H1 (cell line): ENCODE measurements at places on chromosomes 12 and 14. TPM values are rescaled to one million over a fixed set of nuclear protein-coding genes. Genes with fewer than 3 reads are reported as not detected.

LPAR5 gene
- total RNA-seq, result 0.22 and 0.23 TPM in 2 replicates

DNA sequence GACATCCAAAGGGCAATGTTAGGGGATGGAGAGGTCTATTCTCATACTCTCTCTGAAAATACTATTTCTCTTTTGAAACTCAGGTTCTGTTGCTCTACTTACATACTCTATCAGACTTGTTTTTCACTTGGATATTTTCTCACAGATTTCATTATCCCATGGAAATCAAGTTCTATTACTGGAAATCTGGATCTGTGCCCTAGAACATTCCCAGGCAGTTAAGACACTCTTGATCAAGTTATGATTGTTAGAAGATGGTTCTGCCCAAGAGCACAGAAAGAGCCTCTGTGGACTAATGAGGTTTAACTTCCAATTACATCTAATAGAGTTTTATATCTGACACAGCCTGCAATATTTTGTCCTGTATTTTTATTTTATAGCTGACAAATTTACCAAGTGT lies 591.0 kb upstream of the ATP2B1 start:
- no peak overlapping the region for H3K27ac ChIP-seq
- H3K36me3 ChIP-seq, result no peaks in the 10 kb centered on the region
- no peak overlapping the region for H3K4me3 ChIP-seq
- H3K4me1 ChIP-seq, result no peaks in the 10 kb centered on the region
- no peaks in the 10 kb centered on the region for H3K27me3 ChIP-seq
- no peak for DNase-seq

DNA sequence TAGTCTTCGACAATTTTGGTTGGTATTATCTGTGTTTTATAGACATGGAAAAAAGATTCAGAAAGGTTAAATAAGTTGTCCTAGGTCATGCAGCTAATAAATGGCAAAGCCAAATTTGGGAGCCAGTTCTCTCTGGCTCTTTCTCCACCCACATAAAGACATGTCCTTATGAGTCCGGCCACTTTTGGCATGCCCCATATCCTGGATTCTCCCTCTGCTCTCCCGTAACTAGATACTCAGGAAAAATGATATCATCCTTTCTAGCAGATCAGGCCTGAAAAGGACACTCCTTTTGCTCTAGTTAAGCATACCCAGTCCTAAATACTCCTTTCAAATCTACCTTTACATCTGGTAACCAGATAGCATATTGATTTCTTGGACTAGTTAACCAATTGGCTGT lies 64.4 kb downstream of the TTLL5 start:
- no peaks in the 10 kb centered on the region for H3K4me1 ChIP-seq
- no peak overlapping the region for H3K27ac ChIP-seq
- DNase-seq, result no peak

GRCh38 chr12:52632656-52633055 lies 14.3 kb upstream of the KRT73 start:
- no peaks in the 10 kb centered on the region for H3K27me3 ChIP-seq
- no peak for DNase-seq
- no peak overlapping the region for H3K4me3 ChIP-seq

DNA sequence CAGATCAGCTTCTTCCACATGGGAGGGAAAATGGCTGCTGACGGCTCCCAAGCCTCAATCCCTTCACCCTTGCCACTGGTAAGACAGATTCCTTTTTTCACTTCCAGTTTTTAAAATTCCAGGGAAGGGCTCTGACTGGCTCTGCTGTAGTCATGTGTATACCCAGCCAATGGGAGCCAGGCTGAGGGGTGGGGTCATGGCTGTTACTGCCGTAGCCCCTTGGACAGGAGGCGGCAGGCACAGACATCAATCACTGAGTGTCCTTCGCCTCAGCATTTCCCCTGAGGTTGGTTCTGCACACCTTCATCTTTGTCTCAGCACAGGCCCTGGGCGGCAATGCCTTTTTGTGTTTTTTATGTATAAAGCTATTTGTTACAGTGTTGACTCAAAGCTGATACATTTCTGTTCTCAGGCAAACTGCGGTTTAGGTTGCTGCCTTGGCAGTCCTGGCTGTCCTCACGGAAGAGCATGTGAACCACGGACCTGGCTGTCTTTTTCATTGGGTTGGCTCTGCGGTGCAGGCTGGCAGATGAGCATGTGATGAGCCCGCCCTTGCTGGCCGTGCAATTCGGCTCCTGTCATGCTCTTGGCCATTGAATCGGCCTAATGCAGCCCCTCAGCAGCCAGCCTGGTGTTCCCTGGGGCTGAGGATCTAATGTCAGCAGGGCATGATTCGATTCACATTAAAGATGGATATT lies 74.3 kb downstream of the PPM1A start:
- no peak overlapping the region for H3K27ac ChIP-seq
- DNase-seq, result no peak
- H3K4me3 ChIP-seq, result no peak overlapping the region
- H3K4me1 ChIP-seq, result peaks cover 3% of the 10 kb centered on the region; the same call in 1 of the 2 replicates
- H3K27me3 ChIP-seq, result peaks cover 5% of the 10 kb centered on the region; the same call in 1 of the 2 replicates

DNA sequence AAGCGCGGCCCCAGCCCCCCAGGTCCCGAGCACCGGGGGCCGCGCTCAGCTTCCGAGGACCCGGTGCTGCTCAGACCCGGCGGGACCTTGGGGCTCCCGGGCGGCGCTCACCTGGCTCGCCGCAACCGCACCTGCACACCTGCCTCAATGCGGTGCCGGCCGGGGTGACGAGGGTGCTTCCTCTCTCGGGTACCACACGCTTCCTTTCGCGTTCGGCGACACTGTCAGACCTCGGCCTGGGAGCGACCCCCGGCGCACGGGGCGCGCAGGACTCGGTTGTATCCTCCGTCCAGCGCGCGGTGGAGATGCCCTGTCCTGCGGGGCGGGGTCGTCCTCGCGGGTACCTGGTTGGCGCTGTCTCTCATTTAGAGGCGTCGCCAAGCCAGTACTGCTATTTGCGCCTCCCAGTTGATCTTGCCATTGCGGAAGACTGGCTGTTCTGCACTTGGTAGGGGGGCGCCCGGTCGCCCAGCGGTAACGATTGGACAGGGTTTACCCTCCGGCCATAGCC lies 718 bp downstream of the PACS2 start:
- peaks cover 13% of the 10 kb centered on the region for H3K4me1 ChIP-seq
- H3K36me3 ChIP-seq, result no peaks in the 10 kb centered on the region
- peak overlapping the region; percentile 76 for H3K4me3 ChIP-seq

PHETA1 gene
- total RNA-seq, result 12.3 and 13.7 TPM in 2 replicates

GRCh38 chr14:33985242-33985641 lies 34.4 kb upstream of the EGLN3 start:
- H3K36me3 ChIP-seq, result no peaks in the 10 kb centered on the region
- no peaks in the 10 kb centered on the region for H3K27me3 ChIP-seq
- H3K4me3 ChIP-seq, result no peak overlapping the region
- no peaks in the 10 kb centered on the region for H3K4me1 ChIP-seq
- H3K27ac ChIP-seq, result no peak overlapping the region
- no peak for DNase-seq

GRCh38 chr14:104011824-104012517 lies 69.6 kb upstream of the RD3L start:
- H3K27me3 ChIP-seq, result no peaks in the 10 kb centered on the region
- no peak overlapping the region for H3K27ac ChIP-seq
- no peaks in the 10 kb centered on the region for H3K4me1 ChIP-seq
- H3K4me3 ChIP-seq, result no peak overlapping the region
- H3K36me3 ChIP-seq, result no peaks in the 10 kb centered on the region
- DNase-seq, result no peak

DDX54 gene
- 112 and 113 TPM in 2 replicates for total RNA-seq

CD163L1 gene
- total RNA-seq, result 0.22 and 0.92 TPM in 2 replicates

GRCh38 chr12:40105515-40106201 lies at the start of gene SLC2A13:
Gene SLC2A13 (minus strand): TSS chr12:40106081. CDS start chr12:40105808, 273 bp downstream.
- peak; percentile 86 for DNase-seq
- H3K27me3 ChIP-seq, result peaks cover 7% of the 10 kb centered on the region
- no peaks in the 10 kb centered on the region for H3K36me3 ChIP-seq
- H3K27ac ChIP-seq, result no peak within 1 kb of the TSS
- H3K4me3 ChIP-seq, result peak within 1 kb of the TSS; percentile 62

DNA sequence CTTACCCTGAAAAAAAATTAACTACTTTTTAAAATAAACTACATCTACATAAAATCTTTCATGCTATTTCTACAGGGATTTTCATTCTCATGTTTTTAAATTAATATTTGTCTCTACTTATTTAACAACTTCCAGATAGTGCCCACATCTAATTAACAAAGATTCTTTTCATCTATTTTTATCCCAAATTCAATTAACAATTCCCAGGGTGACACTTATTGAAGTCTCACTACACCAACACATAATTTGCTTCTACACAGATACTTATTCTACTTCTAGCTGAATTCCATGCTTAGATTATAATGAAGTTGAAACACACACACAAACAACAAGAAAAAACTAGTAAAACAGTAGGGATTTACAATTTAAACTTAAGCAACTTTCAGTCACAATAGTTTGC lies 336.6 kb downstream of the ACSS3 start:
- no peaks in the 10 kb centered on the region for H3K36me3 ChIP-seq
- no peak overlapping the region for H3K4me3 ChIP-seq
- H3K27me3 ChIP-seq, result no peaks in the 10 kb centered on the region
- DNase-seq, result no peak
- H3K4me1 ChIP-seq, result no peaks in the 10 kb centered on the region
- no peak overlapping the region for H3K27ac ChIP-seq

SINHCAF gene
- 536 and 576 TPM in 2 replicates for total RNA-seq

AICDA gene
- not detected in 2 replicates for total RNA-seq

- DNase-seq, result peak; percentile 29
- peaks cover 19% of the 10 kb centered on the region for H3K27me3 ChIP-seq
Measured at GRCh38 chr12:81759190-81760051, at the start of gene PPFIA2. Gene PPFIA2 (minus strand): TSS chr12:81759350.

GRCh38 chr12:122726080-122726558 lies 4.5 kb downstream of the HCAR1 start:
- no peaks in the 10 kb centered on the region; the same call in 1 of the 2 replicates for H3K27me3 ChIP-seq
- H3K4me3 ChIP-seq, result no peak overlapping the region
- no peak overlapping the region for H3K27ac ChIP-seq
- H3K4me1 ChIP-seq, result no peaks in the 10 kb centered on the region; the same call in 1 of the 2 replicates
- H3K36me3 ChIP-seq, result no peaks in the 10 kb centered on the region

KRT8 gene
- 283 and 290 TPM in 2 replicates for total RNA-seq

FOXN4 gene
- total RNA-seq, result 0.26 and 0.57 TPM in 2 replicates

- no peaks in the 10 kb centered on the region for H3K36me3 ChIP-seq
- no peak overlapping the region for H3K27ac ChIP-seq
- DNase-seq, result no peak
- H3K27me3 ChIP-seq, result no peaks in the 10 kb centered on the region
Measured at GRCh38 chr12:77492536-77492935, 338.2 kb upstream of the NAV3 start.

GRCh38 chr12:85804663-85805062 lies 31.5 kb downstream of the RASSF9 start:
- H3K4me1 ChIP-seq, result no peaks in the 10 kb centered on the region
- no peak for DNase-seq
- H3K27me3 ChIP-seq, result no peaks in the 10 kb centered on the region
- no peak overlapping the region for H3K27ac ChIP-seq

GRCh38 chr12:55707841-55708694 lies at the start of gene ITGA7:
Gene ITGA7 (minus strand): TSS chr12:55707904. CDS start chr12:55707682, 222 bp downstream.
- H3K27ac ChIP-seq, result 0 out of 2 replicates have a peak within 1 kb of the TSS, but pooled peaks have one; percentile 54
- H3K4me3 ChIP-seq, result peak within 1 kb of the TSS; percentile 86
- peaks cover 5% of the 10 kb centered on the region; the same call in 1 of the 2 replicates for H3K4me1 ChIP-seq
- H3K36me3 ChIP-seq, result no peaks in the 10 kb centered on the region
- peak; percentile 99 for DNase-seq

OTOGL gene
- 0.17 and 0.31 TPM in 2 replicates for total RNA-seq

GRCh38 chr12:89706551-89706950 lies 2.1 kb downstream of the ATP2B1 start:
- H3K4me1 ChIP-seq, result no peaks in the 10 kb centered on the region; the same call in 1 of the 2 replicates
- H3K27ac ChIP-seq, result no peak overlapping the region
- H3K27me3 ChIP-seq, result peaks cover 6% of the 10 kb centered on the region; the same call in 1 of the 2 replicates
- H3K36me3 ChIP-seq, result no peaks in the 10 kb centered on the region

SYNDIG1L gene
- 3.0 and 3.5 TPM in 2 replicates for total RNA-seq
